T-helper 2 cell (primary cell): ENCODE measurements at places on chromosomes 7 and 10.

GRCh38 chr7:70317356-70317755 lies 719.1 kb downstream of the AUTS2 start:
- DNase-seq: no peak

DNA sequence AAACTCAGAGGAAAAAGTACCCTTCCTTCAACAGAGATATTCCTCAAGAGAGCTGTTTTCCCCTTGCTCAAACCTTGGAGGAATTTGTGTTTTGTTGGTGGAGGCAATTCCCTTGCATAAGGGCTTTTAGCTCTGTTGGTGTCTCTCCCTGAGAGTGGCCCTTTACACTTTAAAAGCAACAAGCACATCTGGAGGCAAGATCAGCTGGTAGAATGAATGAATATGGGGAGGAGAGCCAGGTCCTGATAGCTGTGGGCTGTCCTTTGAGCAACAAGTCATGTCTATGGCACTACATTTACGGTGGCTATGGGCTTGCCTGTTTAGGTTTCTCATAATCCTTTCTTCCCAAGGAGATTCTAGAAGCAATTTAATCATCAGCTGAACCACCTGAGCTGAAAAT lies 384.0 kb downstream of the SORCS3 start:
- DNase-seq: no peak

DNA sequence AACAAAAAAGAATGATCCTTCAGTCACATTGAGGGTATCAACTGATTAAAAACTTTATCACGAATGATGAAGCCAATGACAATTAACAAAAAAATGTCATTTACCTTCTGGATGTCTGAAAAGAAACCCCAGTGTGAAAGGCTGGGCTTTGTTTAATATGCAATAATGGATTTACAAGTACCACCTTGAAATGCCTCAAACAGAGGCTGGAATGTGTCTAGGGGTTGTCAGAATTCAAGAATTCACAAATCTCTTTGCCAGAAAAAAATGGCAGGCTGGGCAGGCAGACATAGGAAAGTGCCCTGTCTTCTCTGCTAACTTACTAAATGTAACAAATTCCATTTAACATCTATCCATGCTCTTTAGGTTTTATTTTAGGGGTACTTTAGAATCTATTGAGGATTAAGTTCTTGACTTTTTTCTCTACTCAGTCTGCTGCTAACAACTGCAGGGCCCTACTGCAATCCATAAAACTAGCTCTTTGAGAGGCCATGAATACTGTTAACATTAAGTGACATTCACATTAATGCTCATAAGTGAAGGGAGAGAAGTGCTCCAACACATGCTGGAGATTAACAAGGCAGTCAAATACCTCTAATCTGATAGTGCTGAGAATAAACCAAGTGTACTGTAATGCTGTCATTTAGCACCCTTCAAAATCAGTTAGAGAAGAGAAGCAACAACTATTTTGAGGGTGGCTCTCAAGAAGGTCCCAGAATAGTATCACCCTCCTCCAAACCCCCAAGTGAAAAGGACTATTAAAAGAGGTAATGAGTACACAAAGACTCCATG lies 43.1 kb upstream of the KCNIP2 start:
- no peak for DNase-seq

GRCh38 chr7:14233076-14233867 lies 243.8 kb upstream of the ETV1 start:
- DNase-seq: no peak

DNA sequence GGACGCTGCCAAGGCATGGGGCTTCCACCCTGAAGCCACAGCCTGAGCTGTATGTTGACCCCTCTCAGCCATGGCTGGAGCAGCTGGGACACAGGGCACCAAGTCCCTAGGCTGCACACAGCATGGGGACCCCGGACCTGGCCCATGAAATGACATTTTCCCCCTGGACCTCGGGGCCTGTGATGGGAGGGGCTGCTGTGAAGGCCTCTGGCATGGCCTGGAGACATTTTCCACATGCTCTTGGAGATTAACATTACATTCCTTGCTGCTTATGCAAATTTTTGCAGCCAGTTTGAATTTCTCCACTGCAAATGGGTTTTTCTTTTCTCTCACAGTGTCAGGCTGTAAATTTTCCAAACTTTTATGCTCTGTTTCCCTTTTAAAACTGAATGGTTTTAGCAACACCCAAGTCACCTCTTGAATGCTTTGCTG lies 463.6 kb downstream of the ZWINT start:
- DNase-seq: no peak

DNA sequence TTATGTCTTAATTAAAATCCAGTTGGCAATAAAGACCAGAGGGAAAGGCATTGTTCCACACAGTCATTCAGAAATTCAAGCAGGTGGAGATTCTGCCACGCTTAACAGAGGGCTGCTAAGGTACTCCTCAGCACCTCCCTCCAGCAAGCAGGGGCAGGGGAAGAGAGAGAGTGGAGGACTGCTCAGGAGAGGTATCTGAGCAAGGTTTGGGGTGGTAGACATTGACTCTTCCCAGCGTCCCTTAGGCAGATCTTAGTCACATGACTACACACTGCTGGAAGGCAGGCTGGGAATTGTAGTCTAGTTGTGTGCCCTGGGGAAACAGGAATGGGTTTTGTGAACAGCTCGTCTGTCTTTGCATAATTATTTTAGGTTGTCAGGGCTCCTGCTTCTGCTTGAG lies 181.6 kb downstream of the NPSR1 start:
- no peak for DNase-seq

- no peak for DNase-seq
These were observed 129.5 kb downstream of the AHR start for GRCh38 chr7:17427924-17428323.

DNA sequence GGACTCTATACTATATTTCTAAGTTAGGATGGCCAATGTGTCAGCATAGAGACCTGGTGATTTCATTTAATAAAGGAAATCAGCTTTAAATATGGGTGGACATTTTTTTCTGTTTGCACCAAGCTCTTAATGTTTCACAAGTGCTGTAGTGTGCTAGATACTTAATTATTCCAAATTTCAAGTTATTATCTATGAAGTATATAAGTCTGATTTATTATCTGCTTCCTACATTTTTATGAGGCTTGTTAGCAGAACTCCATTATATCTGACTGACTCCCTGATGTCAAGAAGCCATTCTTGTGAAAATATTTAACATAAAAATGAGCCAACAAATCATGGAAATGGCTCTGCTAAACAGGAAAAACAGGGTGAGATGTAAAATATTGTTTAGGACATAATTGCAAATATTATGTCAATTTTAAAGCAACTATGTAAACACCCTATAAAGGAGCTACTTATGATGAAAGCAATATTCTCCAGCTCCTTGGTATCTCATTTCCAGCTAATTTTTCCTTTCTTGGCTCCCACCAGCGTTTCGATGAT lies 1415.2 kb downstream of the GATA3 start:
- DNase-seq: no peak

GRCh38 chr7:44377681-44378421 lies 52.5 kb upstream of the CAMK2B start:
- DNase-seq: no peak

GRCh38 chr7:124205526-124205925 lies 172.7 kb upstream of the TMEM229A start:
- DNase-seq: no peak

GRCh38 chr7:83593921-83594475 lies 54.9 kb downstream of the SEMA3E start:
- DNase-seq: no peak

DNA sequence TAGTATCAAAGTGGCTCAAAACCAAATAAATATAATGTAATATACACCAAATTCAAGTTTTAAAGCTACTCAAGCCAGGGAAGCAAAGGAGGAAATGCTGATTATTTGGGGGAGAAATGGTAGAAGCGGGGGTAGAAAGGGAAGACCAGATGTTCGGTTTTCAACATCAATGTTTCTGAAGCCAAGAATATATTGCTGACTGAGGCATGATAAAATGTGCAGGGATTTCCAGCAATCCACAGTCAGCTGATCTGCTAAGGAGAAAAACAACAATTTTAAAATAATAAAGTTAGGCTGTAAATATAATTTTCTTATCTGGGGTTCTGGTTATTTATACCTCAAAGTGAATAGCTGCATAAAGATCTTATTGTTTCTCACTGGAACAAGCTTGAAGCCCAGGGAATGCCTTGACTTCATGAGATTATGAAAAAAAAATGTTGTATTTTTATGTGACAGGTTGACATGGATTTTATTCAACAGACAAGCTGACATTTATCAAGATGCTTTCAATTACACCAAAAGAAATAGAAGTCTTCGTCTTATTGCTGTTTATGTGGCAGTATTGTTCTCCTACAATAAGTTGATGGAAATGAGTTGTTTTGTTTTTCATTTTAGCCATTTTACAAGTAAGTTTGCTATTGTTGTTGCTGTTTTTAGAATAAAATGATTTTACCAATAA lies 28.6 kb upstream of the BMPER start:
- no peak for DNase-seq

GRCh38 chr7:128025819-128026218 lies 5.4 kb downstream of the LRRC4 start:
- DNase-seq: no peak

GRCh38 chr7:55827577-55827976 lies 35.0 kb downstream of the SEPTIN14 start:
- DNase-seq: no peak

GRCh38 chr7:18497082-18497481 lies 1.5 kb downstream of the HDAC9 start:
- no peak for DNase-seq
